ENCODE measurements at places on chromosomes 1 and 21.

- peak; percentile 25 for DNase-seq
Measured at GRCh38 chr21:25862596-25862995, 127.8 kb downstream of the GABPA start.

- DNase-seq: no peak
Measured at GRCh38 chr1:86085741-86086409, 70.7 kb downstream of the COL24A1 start.

- DNase-seq: peak; percentile 58
Measured at GRCh38 chr1:74733604-74734484, 892 bp downstream of the TYW3 start.

DNA sequence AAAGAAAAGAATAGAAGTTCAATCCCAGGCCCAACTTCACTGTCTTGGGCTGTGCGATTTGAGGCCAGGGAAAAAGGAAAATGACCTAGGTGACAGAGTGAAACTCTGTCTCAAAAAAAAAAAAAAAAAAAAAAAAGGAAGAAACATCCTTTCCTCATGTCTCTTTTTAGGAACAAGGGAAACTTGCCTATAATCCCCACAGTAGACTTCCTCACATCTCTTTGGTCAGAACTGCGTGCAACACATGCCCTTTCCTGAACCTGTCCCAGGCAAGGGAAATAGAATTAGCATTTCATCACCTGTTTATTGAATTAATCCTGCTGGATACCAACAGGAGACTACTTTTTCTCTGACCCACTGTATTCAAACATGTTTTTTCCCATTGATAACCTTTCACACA lies 2.3 kb downstream of the DCST1 start:
- no peak for DNase-seq

DNA sequence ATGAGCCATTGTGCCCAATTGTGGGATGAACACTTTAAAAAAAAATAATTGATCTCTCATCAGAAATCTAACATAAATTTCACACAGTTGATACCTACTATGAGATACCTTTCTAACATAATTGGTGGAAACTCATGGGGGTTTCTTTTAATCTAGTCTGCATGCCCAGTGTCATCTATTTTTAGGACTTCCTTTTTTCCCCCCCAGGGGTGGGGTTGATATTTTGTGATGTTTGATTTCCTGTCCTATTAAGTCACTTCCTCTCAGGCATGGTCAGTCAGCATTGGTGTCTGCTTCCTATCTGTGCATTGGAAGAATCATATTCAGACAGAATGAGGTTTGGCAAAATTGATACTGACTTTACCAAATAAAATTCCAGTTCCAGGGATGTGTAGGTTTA lies 21.5 kb downstream of the NFYC start:
- no peak for DNase-seq

GRCh38 chr1:37890378-37891014 lies 31.1 kb upstream of the MTF1 start:
- peak; percentile 69 for DNase-seq

DNA sequence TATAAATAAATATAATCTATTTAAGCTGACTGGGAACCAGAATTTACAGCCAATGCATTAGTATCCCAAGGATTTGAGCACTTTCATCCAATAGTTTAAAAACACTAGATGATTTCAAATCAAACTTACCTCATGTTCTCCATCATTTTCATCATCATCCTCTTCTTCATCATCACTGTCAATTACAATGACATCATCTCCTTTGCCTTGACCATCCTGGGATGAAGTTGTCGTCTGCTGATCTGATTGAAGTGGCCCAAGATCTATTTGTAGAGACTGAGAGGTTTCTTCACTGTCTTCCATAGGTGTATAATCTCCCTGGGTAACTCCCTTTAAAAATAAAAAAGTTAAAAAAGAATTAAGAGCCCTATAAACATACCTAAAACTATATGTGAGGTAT lies 47.7 kb downstream of the TPR start:
- no peak for DNase-seq

DNA sequence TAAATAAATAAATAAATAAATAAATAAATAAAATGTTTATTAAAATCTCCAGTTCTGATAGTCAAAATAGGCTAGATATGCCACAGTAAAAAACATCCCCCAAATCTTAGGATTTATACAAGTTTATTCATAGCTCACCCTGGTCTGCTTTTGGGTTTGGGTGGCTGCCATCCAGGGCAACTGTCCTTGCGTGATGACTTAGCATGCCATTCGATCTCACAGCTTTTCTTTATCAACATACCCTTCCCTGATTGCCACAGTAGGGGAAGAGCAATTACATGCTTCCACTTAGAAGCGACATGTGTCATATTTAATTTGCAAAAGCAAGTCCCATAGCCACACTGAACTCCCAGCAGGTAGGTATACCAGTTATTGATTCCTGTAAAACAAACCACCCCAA lies 52.7 kb downstream of the TEX35 start:
- DNase-seq: no peak

DNA sequence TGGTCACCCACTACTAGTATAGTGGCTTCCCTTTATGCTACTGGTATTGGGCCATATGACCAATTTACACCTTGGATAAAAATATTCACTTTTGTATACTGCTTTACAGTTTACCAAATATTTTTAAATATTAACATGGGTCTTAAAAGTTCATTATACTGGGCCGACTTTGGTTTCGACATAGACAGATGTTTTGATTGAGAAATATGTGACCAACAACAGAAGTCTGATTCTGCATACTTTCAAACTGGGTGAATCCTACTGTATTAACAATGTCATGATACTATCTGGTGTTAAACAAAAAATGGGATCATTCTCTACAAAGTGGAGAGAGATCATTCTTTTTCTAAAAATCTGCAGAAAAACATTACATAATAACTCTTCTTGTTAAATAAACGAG lies 134.8 kb downstream of the AKT3 start:
- DNase-seq: no peak

- no peak for DNase-seq
Measured at GRCh38 chr1:79899914-79900313, 893.4 kb upstream of the ADGRL4 start.

GRCh38 chr1:178537382-178538090 lies 24.6 kb downstream of the TEX35 start:
- DNase-seq: no peak

- no peak for DNase-seq
Measured at GRCh38 chr1:11525151-11525505, 46.2 kb downstream of the DISP3 start.

- DNase-seq: no peak
Measured at GRCh38 chr21:38315122-38315521, 58.3 kb downstream of the KCNJ15 start.

GRCh38 chr21:14086553-14086952 lies 124.2 kb downstream of the LIPI start:
- DNase-seq: no peak

- no peak for DNase-seq
Measured at GRCh38 chr1:217133092-217133491, 409.9 kb upstream of the ESRRG start.

- peak; percentile 44 for DNase-seq
Measured at GRCh38 chr1:226061068-226061840, 1.3 kb upstream of the H3-3A start.

GRCh38 chr1:113012149-113012548 lies 56.2 kb upstream of the SLC16A1 start:
- DNase-seq: no peak

DNA sequence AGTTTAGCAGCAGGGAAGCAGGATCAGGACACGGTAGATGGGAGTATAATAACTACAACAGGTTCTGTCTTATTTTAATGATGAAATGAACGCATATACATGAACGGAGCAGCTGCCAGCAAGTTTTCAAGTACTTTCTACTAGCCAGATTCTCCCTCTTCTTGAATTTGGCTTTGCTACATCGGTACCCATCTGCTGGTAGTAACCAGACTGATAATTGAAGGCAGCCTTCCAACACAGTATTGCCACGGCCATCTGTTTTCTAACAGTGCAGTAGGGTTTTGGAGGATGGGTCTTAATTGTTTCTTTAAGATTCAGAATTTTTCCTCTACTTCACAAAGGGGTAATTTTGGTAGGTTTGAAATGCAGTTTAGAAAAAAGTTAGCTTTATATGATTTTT lies 33.4 kb downstream of the CENPF start:
- no peak for DNase-seq

GRCh38 chr1:3004285-3005205 lies 16.7 kb upstream of the ACTRT2 start:
- no peak for DNase-seq

DNA sequence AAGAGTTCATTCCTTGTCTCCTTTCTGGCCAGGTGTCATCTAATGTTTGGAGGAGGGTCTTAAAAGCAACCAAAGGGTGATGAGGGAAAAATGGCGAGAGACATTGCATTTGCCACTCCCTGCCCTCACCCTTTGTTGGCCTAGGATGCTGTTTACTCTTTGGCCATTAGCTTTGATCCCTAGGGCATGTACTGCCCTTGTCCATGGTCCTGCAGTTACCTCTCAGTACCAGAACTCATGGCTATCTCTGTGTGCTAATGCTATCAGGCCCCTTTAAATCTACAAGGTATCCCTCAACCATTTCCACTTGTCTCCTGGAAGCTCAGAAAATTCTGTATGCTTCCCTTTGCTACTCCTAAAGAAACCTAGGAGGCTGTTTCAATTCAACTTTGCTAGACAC lies 424.8 kb upstream of the PLXNA2 start:
- DNase-seq: no peak

- DNase-seq: no peak
Measured at GRCh38 chr1:185636848-185637247, 97.3 kb upstream of the HMCN1 start.

- no peak for DNase-seq
Measured at GRCh38 chr1:12519693-12520364, 98.2 kb downstream of the DHRS3 start.

GRCh38 chr1:119632103-119632490 lies 16.0 kb downstream of the ZNF697 start:
- DNase-seq: no peak

DNA sequence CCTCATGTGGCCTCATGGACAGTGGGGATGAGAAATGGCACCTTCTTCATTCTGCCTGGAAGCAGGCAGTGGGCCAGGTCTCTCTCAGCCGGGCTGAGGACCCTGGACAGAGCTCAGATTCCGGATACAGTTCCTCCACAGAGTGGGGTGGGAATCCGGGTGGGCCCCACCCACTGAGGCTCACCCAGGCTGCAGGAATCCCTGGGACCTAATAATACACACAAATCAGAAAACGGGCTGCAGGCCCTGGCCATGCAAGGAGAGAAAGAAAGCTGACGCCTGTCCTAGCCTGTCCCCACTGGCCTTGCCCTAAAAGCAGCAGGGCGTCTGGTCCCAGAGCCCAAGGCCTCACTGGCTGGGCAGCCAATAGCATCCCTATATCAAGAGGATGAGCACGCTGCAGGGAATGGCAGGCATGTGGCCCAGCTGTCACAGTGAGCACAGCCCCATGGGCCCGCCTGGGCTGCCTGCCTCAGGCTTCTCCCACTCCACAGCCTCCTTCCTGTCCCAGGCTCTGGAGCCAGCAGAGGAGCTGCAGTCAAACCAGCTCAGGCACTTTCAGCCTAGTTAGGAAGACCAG lies 25.3 kb downstream of the ACTA1 start:
- peak; percentile 68 for DNase-seq

GRCh38 chr1:234265321-234265720 lies 107.9 kb upstream of the COA6 start:
- DNase-seq: no peak

DNA sequence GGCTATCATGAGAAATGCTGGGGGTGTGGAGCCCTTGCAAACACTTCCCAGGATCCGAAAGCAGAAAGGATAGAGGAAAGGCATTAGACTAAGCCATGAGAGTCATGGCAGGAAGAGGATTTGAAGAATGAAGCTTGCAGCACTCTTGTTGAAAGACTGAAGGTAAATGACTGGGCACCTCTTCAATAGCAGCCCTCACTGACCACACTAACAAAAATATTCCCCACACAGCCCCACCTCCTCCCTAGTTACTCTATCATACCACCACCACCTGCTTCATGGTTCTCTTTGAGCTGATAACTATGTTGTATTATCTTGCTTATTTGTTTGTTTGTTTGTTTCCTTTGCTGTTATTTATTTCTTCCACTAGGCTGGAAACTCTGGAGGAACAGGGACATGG lies 13.2 kb upstream of the ATP1A1 start:
- DNase-seq: no peak

- no peak for DNase-seq
Measured at GRCh38 chr1:84719543-84720217, 29.4 kb upstream of the SSX2IP start.

DNA sequence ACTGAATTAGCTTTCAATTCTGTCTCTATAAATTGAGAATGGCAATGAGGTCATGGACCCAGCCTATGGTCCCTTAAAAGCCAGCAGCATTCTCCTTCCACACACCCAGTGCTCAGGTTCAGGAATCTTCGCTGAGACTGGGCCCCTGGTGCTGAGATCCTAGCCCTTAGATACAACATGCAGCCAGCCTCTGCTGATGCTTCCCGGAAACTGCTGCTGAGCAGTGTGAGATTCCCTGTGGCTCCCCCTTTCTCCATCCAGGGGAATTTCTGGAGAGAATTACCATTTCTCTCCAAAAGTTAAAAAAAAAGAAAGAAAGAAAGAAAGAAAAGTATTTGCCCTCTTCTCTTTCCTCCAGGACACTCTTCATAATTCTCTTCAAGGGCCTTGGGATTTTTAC lies 31.7 kb upstream of the RALGPS2 start:
- no peak for DNase-seq

GRCh38 chr21:25176637-25177412 lies 430.5 kb downstream of the MRPL39 start:
- no peak for DNase-seq

DNA sequence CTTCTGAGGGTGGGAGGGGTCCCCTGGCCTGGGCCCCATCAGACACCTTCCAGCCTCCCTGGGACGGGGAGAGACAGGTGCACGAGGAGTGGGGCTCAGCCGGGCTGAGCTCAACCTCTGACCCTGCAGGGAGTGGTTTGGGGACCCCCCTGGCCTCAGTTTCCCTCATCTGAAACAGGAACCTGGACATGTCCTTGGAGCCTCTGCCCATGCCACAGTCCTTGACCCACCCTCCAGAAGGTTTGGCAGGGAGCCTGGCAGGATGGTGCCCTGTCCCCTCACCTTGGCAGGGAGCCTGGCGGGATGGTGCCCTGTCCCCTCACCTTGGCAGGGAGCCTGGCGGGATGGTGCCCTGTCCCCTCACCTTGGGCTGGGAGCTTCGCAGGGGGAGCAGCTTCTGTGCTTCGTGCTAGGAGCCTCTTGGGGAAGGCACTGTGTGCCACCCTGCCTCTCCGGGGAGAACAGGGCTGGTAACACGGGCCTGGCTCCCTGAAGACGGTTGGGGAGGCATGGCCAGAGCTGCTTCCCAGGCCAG lies 58.3 kb downstream of the SLX9 start:
- DNase-seq: no peak

Data from NCI-H2081 (cell line).